D341Med (cell line): ENCODE measurements at places on chromosomes 4 and X.

- DNase-seq: no peak
These were observed 231.3 kb upstream of the CT83 start for GRCh38 chrX:116694046-116694445.

- DNase-seq: no peak
These were observed 107.5 kb downstream of the EGF start for GRCh38 chr4:110020139-110020538.

DNA sequence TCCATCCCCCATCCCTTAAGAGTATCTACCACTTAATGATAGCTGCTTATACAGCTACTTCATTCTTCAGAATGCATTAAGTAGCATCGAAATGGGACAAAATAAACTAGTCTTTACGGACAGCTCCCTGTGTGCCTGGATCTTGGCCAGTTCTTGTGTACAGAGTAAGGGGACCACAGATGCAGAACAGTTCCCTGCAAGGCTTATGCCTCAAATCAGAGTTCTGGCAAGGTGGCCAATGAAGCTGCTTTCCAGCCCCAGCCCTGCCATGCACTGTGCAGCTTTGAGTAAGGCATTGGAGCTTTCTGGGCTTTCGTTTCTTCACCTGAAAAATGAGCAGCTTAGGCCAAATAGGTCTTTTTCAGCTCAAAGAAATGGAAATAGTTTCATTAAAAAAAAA, 14.2 kb downstream of the CLNK start:
- DNase-seq: no peak

- no peak for DNase-seq
These were observed 37.3 kb upstream of the TRIM2 start for GRCh38 chr4:153166716-153167501.
